Globus pallidus (tissue), 1 donor: ENCODE measurements at places on chromosomes 4 and X.

DNA sequence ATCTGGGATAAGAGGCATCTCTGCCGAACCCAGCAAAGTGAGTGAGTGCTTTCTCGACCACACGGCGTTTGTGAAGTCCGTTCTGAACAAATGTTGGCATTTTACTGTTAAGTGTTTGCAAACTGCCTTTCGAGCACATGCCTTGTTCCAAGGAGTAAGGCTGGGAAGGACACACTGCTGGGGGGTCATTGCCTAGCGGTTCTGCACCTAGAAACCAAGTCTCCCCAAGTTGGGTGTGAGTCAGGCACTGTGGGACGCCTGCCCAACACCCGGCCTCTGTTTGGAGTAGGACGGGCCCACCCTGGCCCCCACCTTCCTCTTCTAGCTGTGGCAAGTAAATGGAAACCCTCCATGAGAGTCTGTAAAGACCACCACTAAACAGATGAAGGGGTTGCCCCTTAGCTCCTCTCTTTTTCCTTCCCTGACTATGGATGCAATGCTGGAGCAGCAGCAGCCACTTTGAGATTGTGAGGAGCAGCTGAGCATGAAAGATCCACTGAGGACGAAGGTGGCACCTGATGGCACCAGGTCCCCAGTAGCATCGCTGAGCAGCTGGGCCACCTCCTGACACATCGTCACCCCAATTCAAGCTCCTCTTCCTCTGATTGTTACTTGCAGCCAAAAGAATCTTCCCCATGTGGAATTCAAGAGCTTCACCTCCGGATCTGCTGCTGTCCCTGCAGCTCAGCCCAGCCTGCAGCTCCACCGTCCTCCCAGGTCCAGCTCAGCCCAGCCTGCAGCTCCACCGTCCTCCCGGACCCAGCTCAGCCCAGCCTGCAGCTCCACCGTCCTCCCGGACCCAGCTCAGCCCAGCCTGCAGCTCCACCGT, 6.3 kb downstream of the CPLX1 start:
- DNase-seq: no peak

DNA sequence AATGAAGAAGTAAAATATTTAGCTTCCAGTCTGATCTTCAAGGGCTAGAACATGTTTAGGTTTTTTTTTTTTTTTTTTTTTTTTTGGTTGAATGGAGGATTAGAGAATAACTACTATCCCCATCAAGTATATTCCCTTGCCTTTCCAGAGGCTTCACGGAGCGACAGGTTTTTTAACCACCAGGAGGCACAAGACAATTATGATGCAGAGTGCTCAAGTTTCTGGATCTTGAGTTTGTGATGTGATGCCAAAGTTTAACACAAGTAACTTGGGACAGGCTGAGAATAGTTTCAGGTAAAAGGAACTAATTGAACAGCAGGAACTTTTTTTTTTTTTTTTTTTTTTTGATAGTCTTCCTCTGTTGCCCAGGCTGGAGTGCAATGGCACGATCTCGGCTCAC, 30.3 kb downstream of the CCNI start:
- DNase-seq: no peak

DNA sequence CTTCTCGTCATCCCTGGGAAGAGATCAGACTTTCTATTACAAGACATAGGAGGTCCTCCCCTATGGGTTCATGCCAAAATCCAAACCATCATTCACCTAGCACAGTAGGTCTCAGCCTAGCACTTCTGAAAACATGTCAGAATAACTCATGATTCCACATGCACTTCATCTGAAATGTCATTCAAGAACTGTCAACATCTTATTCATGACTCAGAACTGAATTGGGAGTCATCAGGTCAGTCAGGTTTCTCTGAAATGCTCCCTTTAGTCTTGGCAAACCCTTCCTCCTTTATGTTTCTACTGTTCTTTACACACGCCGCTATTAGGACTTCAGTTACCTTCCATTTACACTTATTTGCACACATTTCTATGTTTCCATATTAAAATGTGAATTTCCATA, 67.2 kb downstream of the ANTXR2 start:
- no peak for DNase-seq

DNA sequence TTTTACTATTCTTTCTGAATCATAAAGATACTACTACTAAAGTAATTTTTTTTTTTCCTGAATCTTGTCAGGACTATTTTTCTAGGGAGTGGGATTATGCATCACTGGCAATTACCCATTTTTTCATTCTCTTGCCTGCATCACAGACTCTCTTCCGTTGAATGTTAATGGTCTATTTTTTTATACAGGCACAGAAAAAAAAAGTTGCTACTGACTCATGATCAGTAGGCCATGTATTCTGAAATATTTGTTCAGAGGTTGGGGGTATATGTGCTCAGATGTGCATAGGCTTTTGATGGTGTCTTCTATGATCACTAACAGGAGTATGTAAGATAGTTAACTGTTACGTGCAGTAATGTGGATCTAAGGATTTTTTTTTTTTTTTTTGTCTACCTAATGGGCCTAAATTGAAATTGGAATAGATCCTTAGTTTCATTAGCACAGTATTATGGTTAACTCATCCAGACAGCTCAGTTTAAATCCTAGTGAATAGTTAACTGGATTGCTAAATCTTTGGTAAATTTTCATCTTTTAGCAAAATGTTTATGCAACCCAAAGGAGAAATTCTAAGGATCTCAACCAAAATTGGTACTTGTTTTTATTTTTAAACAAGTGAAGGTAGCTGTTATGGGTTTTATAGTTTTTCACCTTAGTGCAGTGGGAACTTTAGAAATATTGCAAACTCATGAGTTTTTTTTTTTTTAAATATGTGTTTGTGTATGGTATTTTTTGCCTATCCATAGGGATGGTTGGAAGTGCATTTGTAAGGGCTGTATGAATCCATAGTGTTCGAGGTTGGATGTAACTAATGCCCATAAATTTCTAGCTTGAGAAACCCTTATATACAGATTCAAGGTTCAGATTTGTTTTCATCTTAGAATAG, 12.1 kb downstream of the BMP2K start:
- DNase-seq: no peak

DNA sequence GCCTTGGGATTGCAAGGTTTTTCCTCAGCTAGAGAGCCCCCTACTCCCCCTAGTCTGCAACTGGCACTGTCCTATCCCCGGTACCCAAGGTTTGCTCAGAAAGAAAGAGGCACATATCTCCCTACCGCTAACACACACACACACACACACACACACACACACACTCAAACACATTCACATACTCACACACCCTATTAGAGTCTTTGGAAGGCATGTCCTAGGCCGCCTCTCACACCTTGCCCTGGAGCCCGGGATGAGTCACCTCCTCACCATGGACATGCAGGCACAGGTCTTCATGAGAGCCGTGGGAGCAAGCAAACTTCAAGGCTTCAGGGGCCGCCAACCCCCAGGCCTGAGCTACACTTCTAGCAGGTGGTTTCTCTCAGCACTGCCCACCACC, 49.2 kb downstream of the PJA1 start:
- no peak for DNase-seq

DNA sequence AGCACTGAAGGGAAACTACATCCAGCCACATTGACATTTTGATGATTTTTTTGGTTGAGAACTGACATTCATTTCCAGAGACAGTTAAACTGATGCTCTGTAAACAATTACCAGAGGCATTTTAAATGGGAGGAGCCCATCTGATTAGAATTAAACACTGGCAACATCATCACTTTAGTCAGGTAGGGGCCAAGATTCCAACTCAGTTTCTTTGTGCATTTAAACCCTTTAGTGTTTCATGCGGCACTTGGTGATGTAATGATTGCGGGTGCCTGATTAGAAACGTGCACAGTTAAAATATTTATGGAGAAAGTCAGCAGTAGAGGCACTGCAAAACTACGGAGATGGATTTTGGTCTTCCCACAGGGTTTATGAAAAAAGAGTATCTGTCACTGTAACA, 16.1 kb downstream of the TNIP3 start:
- DNase-seq: no peak

- no peak for DNase-seq
Observed at GRCh38 chr4:82247171-82247570, 126.6 kb downstream of the HNRNPD start.

GRCh38 chrX:2342281-2342688, 158.5 kb downstream of the DHRSX start:
- DNase-seq: no peak

- no peak for DNase-seq
Observed at GRCh38 chr4:169225812-169226211, 44.9 kb downstream of the SH3RF1 start.

DNA sequence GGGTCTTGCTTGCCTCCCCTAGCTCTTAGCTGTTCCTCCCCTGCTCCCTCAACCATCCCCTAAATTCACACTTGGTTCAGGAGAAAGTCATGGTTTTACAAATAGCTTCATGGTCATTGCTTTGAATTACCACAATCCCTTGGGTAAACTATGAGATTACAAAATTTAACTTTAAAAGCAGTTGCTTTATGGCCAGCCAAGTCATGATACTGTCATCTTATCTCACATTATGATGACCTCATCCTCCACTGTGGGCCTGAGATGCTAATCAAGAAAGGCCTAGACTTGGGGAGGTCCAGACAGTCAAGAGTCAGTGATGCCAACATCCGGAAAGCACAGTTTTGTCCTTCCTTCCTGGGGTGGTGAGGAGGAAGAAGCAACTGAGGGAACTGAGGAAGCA, 10.5 kb upstream of the FGF16 start:
- DNase-seq: no peak

- no peak for DNase-seq
Observed at GRCh38 chr4:8108991-8109390, 49.6 kb downstream of the ABLIM2 start.

GRCh38 chr4:146852360-146852759, 93.3 kb downstream of the TTC29 start:
- DNase-seq: peak; percentile 22

GRCh38 chr4:46432923-46433322, 43.0 kb upstream of the GABRA2 start:
- DNase-seq: no peak

- no peak for DNase-seq
Observed at GRCh38 chr4:77465271-77465670, 140.3 kb upstream of the CXCL13 start.

GRCh38 chr4:151538963-151539362, 130.0 kb downstream of the FHIP1A start:
- DNase-seq: no peak

- no peak for DNase-seq
Observed at GRCh38 chr4:142265946-142266345, 580.2 kb downstream of the INPP4B start.

GRCh38 chrX:21394792-21395191, 20.6 kb downstream of the CNKSR2 start:
- peak; percentile 45 for DNase-seq

DNA sequence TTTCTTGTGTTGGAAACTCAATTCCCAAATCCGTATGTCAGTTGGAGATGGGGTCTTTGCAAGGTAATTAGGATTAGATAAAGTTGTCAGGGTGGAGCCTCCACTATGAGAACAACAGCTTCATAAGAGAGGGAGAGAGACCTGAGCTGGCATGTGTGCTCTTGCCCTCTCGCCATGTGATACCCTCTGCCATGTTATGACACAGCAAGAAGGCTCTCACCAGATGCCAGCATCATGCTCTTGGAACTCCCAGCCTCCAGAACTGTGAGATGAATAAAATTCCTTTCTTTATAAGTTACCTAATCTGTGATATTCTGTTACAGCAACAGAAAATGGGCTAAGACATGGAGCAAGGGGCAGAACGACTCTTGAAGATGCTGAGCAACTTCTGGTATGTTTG, 201.9 kb upstream of the BOD1L1 start:
- no peak for DNase-seq

DNA sequence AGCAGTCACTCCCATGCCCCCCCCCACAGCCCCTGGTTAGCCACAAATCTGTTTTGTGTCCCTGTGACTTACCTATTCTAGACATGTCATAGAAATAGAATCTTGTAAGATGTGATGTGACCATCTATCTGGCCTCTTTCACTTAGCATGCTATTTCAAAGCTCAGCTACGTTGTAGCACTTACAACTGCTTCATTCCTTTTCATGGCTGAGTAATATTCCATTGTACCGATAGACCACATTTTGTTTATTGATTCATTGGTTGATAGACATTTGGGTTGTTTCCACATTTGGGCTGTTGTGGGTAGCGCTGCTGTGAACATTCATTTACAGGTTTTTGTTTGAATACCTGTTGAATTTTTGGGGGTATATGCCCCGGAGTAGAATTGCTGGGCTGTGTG, 11.5 kb downstream of the NSG1 start:
- DNase-seq: no peak

- no peak for DNase-seq
Observed at GRCh38 chr4:84089652-84090437, 409.2 kb downstream of the NKX6-1 start.

GRCh38 chr4:25986807-25987206, 72.8 kb downstream of the SMIM20 start:
- no peak for DNase-seq

- no peak for DNase-seq
Observed at GRCh38 chr4:157886645-157887044, 286.2 kb downstream of the GASK1B start.

DNA sequence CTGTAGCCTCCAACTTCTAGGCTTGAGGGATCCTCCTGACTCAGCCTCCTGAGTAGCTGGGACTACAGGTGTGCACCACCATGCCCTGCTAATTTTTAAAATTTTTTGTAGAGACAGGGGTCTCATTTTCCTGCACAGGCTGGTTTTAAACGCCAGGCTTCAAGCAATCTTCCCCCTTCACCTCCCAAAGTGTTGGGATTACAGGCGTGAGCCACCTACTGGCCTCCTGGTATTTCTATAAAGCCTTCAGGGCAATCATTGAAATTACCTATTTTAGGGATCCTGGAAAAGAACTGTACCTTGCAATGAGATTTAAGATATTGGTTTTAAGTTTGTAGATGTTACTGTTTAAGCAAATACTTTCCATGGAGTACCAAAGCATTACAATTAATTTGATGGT, 13.5 kb upstream of the PLS3 start:
- no peak for DNase-seq

DNA sequence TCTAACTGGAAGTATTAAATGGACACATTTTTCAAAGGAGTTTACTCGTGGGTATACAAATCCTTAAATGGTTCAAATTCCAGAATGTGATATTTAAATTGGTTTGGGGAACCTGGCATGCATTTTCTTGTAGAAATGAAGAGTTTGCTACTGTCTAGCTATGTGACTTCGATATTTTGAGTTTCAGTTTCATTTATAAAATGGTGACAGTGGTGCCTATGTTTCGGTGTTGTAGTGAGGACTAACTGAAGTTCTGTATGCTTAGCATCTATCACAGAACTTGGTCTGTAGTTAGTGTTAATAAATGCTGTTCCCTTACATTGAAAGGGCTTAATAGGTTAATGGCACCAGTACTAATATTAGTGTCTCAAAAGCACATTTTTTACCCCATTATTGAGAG, 29.4 kb downstream of the TRPC5 start:
- DNase-seq: no peak
